GM12891 (cell line): ENCODE measurements at places on chromosomes 16 and 17.

DNA sequence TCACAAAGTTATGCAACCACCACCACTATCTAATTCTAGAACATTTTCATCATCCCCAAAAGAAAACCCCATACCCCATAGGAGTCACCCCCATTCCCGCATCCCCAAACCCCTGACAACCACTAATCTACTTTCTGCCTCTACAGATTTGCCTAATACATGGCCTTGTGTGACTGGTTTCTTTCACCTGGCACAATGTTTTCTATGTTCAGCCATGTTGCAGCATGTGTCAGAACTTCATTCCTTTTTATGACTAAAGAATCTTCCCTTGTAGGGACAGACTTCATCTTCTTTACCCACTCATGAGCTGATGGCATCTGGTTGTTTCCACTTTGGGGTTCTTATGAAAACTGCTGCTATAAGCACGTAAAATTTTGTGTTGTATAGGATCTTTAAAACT lies 34.6 kb downstream of the CYTH1 start:
- DNase-seq, result no peak

DNA sequence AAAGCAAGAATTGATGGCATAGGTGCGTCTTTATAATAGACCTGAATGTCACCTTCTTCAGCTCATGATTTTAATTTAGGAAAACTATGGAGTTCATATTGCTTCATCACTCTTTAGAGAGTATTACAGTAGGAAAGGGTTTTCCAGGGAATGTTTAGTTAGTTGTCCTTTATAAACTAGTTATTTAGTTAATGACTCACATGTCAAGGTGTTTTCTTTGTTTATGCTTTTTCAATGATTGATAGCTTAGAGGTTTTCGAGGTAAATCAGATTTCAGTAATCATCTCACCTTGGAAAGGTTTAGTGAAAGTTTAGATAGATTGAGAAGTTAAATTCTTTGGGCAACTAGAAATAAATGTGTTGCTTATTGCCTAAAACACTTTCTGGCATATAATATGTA lies 9.8 kb downstream of the WSB1 start:
- DNase-seq, result no peak

GRCh38 chr16:17503331-17503730 lies 32.6 kb upstream of the XYLT1 start:
- DNase-seq, result no peak

DNA sequence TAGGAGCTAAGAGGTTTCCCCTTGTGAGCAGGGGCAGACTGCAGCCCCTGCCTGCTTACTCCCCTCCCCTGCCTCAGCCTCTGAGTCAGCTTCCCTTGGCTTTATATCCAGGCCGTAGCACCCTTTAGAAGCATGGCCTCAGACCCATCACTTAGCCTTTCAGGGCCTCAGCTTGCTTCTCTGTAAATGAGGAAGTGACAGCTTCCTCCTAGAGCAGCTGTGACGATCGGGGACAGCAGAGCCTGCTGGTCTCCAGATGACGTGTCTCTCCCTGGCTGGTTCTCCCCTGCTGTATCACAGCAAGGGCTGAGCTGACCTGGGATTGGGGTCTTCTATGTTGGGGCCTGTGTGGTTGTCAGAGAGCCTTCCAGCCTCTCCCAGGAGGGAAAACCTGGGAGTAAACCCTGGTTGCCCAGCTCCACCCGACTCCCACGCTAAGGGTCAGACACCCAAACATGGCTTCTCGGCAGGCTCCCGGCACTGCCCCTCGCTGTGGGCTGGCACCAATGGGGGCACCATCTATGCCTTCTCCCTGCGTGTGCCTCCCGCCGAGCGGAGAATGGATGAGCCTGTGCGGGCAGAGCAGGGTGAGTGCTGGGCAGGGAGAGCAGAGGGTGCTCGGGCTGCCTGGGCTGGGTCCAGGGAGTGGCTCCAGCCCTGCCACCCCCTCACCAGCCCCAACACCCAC lies 16.3 kb upstream of the MYO15B start:
- DNase-seq, result peak; percentile 95

GRCh38 chr17:33973491-33973890 lies 281.6 kb upstream of the CCL2 start:
- DNase-seq, result no peak
